ENCODE measurements at places on chromosomes 16 and 17. TPM values are rescaled to one million over a fixed set of nuclear protein-coding genes. Genes with fewer than 3 reads are reported as not detected.

The OR1F1 gene
- total RNA-seq, result not detected

The ABI3 gene
- total RNA-seq, result 0.12 TPM

The CNGB1 gene
- not detected for total RNA-seq

The GLP2R gene
- total RNA-seq, result 0.39 TPM

The UBN1 gene
- total RNA-seq, result 22.4 TPM

The SPNS2 gene
- not detected for total RNA-seq

The HSD3B7 gene
- total RNA-seq, result 11.1 TPM

The ZNF778 gene
- 7.3 TPM for total RNA-seq

All from cardiac ventricle fibroblast (primary cell).